Brain microvascular endothelial cell (primary cell): ENCODE measurements at places on chromosomes 4 and X.

DNA sequence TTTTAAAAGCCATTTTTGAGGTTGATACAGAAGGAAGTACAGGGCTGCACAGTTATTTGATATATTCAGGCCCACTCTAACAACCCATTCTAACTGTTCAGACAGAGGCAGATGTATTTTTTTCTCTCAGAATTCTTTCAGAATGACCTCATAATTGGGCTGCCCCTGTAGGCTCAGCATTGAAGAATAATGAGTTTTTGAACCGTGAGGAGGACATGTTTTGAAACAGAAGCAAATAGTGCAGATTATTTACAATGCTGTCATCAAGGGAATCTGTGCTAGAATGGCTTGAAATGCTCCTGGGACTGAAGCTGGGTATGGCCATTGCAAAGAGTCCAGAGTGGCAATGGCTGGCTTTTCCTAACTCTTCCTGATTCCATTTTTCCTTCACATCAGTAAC is 158.1 kb downstream of the SOX3 start:
- no peak for DNase-seq

DNA sequence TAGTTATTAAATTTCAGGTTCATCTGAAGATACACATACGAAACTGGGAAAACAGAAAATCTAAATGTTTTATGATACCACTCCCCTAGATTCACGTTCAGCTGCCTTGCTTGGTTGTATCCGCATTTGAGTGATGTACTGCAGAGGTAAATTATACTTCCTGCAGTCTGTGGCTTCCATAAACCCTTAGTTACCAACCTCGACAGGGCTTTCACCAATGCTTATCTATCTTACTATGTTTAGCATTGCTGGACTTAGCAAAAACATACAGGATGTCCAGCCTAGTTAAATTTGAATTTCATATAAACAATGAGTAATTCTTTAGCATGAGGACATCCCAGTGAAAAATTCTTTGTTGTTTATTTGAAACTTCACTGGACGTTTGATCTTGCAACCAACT is 108.8 kb downstream of the TMA16 start:
- no peak for DNase-seq

- DNase-seq: peak; percentile 77
These were observed 105.7 kb downstream of the PSAPL1 start for GRCh38 chr4:7328913-7329638.

DNA sequence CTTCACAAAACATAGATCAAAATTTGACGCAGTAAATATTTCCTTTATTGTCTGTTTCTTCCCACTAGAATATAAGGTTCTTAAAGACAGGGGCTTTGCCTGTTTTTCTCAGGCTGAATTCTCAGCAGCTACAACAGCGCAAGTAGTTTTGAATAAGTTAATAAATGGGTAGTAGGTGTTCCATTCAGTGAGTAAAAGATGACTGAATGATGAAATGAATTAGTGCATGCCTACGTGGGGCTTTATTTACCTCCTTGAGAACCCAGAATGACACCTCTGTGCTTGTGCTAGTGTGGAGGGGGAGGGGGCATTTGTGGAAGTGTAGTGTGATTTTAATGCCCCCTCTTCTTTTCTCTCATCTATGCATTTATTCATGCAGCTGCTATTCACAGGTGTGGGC is 278.9 kb downstream of the FBXW7 start:
- no peak for DNase-seq

- DNase-seq: no peak
These were observed 1.6 kb downstream of the KCTD8 start for GRCh38 chr4:44446801-44447562.

DNA sequence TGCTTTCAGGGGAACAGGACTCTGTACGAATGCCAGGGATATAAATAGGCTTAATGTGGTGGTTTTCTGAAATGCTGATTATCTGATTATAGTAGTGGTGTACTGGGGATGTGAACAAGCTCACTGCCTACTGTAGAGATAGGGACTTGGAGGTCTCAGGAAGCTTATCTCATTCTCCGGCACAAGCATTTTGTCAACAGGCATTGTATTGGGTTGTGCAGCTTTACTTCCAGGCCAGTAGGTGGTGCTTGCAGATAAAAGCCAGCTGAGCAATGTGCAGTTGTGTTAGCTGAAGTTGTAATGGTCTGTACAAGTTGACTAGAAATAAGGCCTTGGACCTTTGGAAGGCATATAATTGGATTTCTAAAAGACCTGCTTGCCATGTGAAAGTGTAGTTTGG is 49.5 kb upstream of the TMLHE start:
- DNase-seq: no peak
